ENCODE measurements at places on chromosomes 5 and 9.

DNA sequence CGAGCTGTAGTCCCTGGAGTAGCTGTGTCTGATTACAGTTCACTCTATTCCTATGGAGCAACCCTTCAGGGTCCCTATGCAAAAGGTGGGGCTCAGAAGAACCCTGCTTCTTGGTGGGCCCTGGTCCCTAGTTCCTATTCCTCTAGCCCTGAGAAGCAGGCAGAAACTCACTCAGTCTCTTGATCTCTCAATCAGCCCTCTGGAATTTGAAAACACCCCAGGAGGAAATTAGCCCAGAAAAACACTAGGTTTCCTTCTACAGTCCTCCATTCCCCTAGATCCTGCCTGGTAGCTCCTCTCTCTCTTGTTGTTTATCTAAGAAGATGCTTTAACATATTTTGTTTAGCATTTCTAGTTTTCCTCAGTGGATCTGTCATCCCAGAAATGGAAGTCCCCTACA is 7.6 kb downstream of the RGS3 start:
- no peak for DNase-seq

DNA sequence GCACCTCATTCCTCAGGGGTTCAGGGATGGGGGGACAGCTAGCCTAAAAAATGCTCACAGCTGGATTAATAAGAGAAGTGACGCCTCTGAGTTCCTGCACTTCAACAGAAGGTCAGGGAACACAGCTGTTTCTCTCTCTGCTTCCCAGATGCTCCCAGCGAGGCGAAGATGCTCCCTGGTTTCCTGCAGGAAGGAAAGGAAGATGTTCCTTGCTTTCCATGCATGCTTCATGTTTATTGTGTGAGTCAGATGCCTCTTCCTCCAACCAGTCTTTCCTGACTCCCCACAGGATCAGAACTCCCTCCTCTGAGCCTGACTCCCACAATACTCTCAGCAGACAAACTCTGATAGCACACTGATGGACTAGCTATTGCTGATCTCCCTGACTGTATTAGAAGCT is 71.9 kb downstream of the MFAP3 start:
- DNase-seq = no peak

DNA sequence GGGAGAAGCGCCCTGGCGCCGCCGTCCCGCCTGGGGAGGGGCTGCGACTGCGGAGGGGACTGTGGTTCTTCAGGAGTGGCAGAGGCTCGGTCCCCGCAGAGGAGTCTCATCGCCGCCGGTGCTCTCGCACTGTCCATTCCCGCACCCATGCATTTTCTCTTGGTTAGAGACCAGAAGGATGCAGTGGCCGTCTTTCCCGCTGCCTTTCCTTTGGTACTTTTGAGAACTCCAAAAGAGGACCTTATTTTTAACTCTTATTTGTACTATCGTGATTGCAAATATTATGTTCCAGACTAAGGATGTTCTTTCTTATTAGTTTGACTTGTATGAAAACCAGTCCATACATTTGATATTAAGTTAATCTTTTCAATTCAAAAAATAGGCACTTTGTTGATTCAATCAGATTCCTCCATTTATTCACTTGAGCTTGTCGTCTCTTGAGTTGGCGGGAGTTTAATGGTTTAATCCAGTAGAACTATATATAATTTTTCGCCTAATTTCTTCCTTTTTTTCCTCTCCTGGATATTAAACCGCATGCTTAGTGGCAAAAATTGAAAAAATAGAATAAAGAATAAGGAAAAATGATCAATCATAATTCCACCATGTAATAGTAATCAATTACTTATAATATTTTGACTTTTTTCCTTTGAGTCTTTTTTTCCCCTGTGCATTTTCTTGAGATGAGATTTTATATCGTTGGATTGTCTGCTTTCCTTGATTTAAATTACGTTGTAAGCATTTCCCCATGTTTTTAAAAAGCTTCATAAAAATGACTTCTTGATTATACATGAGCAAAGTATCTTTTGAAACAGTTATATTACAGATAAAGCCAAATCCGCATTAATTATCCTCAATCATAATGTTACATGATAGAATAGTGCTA is 861 bp downstream of the ZFYVE16 start:
- DNase-seq = no peak

- DNase-seq = no peak
These were observed 62.3 kb downstream of the GCNT1 start for GRCh38 chr9:76521244-76521681.

DNA sequence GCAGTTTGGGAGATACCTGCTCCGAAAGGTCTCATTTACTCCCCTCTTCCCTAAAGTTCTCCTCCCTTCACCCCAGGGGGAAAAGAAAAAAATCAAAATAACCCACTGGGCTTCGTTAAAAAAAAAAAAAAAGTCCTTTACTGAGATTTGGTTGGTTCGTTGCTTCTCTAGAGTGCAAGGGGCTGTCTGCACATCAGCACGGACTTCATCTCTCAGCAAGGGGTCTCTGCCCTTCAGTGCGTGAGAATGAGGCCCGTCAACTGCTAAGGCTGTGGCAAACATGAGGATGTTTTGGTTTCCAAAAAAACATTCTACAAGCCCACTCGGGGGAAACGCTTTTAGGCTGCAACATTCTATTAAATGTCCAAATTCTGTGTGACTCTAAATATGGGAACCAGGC is 10.0 kb downstream of the BARHL1 start:
- no peak for DNase-seq

DNA sequence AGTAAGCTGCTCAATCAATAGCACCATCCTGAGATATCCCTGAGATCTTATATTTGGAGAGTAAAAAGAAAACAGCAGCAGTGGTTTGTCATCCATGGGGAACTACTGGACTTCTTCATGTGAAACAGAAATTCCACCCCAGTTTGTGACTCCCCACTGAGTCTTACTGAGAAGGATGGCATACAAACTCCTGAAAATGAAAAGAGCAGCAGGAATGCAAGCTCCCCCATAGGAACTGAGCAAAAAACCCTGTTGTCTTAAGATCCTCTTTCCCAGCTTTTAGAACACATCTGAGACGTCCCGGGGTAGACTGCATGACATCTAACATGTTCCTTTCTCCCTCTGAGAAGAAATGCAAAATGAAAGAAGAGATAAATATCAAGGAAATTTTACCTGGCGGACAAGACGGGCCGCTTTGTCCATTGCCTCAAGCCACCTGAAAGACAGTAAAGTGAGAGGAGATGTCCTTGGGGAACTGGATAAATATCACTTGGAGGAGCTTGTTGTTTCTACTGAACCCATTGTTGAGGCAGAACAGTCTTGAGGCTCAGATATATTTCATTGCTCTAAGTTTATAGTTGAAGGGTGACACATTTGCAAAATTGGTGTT is 117.1 kb downstream of the NUDT12 start:
- no peak for DNase-seq

- no peak for DNase-seq
These were observed 6.8 kb downstream of the NNT start for GRCh38 chr5:43609752-43610151.

DNA sequence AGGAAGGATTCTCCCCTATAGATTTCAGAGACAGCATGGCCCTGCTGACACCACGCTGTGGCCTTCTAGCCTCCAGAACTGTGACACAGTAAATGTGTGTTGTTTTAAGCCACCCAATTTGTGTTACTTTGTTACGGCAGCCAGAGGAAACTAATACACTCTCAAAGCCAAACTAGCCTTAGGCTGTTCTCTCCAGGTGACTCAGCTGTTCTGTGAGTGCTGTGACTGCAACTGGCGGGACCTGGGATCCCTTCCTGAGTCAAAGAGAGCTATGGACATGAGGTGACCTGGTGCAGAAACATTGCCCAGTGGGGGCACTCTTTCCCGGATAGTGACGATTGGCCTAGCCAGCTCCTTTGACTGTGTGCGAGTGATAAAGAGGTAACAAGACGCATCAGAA is 14.0 kb upstream of the MLANA start:
- DNase-seq = no peak

- DNase-seq = no peak
These were observed 153.4 kb downstream of the PIK3R1 start for GRCh38 chr5:68369023-68369359.

DNA sequence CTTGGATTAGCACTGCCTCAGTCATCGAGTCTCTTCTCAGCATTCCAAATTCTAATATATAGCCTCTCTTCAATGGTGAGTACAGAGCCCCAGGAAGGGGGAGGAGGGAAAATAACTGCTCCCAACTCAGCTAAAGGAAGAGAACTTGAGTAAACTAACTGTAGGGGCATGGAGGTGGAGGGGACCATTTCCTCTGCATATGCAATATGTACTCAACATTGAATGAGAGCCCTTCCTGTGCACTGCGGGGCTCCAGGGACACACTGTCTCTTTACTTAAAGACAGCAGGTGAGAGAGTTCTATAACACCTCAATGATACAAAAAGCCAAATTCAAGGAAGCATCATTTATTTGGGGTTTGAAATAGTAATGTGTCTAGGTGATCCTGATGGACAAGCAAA is 75.1 kb downstream of the GNAQ start:
- no peak for DNase-seq

DNA sequence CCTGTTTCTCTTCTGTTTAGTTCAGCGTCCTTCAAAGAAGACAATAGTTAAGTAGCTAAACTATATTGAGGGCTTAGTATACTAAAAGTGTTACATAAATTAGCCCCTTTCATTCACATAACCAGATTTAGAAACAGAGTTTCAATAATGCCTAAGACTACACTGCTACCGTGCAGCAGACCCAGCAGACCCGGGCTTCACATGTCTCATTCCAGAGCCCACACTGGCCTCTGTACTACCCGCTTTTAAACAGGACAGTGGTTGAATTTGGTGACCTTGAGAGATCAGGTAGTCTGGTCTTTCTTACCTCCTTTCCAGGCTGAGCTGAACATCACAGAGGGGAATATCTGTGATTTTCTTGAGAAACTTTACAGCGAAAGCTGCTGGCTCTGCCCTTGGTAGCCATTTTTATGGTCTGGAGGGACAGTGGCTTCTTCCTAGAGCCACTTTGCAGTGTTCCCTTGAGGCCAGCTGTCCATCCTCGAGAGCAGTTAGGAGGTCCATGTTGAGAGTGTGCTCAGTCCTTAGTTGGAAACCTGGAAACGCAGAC is 56.5 kb downstream of the SLC22A5 start:
- no peak for DNase-seq

GRCh38 chr9:82170866-82171265 is 182.3 kb downstream of the SPATA31D1 start:
- no peak for DNase-seq

- no peak for DNase-seq
These were observed 46.2 kb upstream of the KIF2A start for GRCh38 chr5:62259699-62260250.

DNA sequence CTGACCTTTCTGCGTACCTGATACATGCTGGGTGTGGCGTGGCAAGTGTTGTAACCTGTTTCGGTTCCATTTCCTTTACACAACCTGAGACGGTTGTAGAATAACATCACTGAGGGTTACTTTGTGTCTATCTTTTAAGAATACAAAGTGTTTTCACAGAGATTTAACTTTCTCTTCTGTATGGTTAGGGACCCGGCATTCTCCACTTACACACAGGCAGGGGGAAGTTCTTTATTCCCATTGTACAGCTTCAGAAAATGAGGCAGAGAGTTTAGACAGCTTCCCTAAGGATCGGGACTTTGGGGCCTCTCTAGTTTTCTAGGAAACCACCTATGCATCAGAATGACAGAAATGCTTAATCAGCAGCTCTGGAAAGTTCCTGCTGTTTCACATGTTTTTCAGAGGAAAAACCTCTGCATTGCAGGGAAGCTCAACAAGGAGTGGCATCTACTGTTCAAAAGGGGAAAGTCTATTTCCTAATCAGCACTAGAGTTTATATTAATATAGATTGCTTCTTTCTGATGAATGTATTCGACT is 41.3 kb downstream of the CAST start:
- DNase-seq = no peak

GRCh38 chr5:80296121-80296520 is 23.7 kb upstream of the SPZ1 start:
- no peak for DNase-seq

DNA sequence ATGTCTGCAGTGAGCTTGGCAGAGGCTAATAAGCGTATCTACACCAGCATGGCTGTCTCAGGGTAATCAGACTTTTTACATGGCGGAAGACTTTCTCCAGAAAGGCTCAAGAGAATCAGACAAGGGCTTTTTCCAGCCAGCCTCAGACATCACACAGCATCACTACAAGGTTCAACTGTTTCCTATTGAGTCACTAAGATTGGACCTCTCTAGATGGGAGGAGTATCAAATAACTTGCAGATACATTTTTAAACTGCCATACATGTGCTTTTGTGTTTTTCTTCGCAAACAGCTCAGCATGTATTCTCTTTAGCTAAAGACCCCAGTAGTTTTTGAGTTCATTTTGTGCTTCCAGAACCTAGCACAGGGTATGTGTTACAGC is 22.9 kb upstream of the PIK3R1 start:
- DNase-seq = no peak

DNA sequence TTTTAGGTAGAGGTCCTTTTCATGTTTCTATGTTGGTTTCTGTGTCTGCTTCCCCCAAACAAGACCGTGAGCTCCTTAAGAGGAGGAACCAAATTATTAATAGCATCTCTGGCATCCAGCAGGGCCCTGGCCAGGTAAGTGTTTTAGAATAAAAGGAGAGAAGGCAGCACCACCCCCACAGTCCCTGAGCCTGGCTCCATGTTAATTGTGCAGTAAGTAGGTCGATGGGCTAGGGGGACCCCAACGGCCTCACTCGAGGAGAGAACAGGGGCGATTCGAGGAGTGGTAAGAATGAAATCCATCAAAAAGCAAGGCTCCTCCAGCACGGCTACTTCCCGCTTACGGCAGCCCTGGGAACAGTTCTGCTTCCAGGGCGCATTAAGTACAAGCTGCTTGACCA is 67.0 kb downstream of the GABBR2 start:
- no peak for DNase-seq

All from stimulated activated CD8-positive, alpha-beta memory T cell treated with anti-CD3 and anti-CD28 coated beads, Interleukin-7, amount 100 ng/mL, for 1 hour (primary cell).